EL (cell line): ENCODE measurements at places on chromosomes 1 and 21.

DNA sequence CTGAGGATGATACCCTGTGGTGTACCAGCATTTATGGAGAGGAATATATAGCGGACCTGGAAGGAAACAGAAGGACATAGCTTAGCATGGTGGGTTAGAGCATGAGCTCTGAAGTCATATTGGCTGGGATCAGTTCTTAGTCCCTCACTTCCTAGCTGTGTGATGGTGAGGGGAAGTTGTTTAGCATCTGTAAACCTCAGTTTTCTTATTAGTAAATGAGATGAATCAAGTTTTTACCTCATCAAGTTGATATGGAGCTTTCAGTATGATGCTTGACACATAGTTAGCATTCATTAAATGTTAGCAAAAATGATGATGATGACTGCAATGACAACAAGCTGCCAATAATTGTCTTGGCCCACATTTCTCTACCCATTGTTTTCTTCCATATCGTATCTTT is 84.8 kb downstream of the NEK7 start:
- DNase-seq, result no peak

GRCh38 chr1:232271991-232272589 is 357.8 kb downstream of the SIPA1L2 start:
- peak; percentile 31 for DNase-seq

- no peak for DNase-seq
These were observed 87.0 kb downstream of the NRIP1 start for GRCh38 chr21:14977814-14978213.

DNA sequence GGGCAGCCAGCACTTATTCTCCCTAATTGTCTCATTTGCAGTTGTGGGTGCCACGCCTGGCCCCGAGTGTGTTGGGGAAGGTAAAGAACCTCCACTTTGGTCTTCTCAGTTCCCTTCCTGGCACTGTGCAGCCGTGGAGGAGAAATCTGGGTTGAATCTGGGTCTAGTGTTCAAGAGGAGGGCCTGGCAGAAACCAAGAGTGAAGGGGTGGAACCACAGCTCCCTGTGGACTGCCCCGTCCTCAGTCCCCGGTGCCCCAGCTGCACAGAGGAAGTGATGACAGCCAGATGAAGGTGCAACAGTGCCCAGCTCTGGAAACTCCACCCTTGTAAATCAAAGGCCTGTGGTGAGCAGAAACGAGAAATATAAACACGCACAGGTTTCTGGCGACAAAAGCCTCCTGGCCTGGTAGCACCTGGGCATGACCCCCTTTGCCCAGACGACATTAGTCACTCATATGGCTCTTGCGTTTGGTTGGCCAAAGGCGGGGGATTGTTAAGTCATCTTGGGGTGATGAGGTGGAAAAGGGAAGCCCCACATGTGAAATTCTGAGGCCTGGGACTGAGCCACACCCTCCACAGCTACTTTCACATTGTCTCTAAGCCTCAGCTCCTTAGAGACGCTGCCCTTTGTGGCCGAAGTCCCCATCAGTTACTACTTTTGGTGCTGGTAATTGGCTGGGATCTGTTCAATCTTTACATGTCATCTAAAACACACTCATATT is 4.2 kb upstream of the ECE1 start:
- DNase-seq, result no peak

DNA sequence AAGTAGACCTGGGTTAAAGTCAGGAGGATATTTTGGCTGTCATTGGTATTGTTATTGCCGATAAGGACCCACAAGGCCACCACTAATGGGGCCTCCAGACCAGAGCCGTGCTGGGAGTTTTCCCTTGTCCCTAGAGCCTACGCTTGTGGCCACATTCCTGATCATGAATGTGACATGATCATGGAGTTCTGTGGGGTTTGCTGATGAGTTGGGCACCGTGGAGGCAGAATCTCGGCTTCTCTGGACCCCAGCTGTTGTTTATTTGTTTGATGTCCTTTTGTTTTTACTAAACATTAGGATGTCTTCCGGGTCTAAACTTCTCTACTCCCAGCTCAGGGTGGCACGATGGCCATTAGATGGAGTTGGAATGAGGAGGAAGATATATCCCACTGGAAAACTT is 74.9 kb upstream of the TMPRSS2 start:
- no peak for DNase-seq

GRCh38 chr1:198641501-198641900 is 2.7 kb downstream of the PTPRC start:
- DNase-seq, result peak; percentile 23

GRCh38 chr1:103546496-103546895 is 21.0 kb downstream of the RNPC3 start:
- no peak for DNase-seq

DNA sequence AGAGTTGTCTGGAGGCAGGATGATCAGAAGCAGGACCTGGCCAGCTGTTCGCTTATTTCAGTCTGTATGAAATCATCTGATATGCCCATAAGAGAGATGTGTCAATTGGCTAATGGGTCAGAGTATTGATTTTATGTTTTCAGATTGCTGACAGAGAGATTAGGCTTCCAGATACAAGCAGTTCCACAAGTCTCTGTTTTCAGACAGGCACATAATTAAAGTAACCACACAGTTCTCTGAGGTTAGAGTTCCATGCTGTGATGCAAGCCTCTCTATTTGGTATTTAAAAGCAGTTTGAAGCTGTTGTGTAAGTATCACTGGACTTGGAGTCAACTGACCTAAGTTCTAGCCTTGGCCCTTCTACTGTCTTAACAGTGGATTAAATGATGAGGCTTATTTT is 50.1 kb downstream of the ATF6 start:
- DNase-seq, result peak; percentile 2

DNA sequence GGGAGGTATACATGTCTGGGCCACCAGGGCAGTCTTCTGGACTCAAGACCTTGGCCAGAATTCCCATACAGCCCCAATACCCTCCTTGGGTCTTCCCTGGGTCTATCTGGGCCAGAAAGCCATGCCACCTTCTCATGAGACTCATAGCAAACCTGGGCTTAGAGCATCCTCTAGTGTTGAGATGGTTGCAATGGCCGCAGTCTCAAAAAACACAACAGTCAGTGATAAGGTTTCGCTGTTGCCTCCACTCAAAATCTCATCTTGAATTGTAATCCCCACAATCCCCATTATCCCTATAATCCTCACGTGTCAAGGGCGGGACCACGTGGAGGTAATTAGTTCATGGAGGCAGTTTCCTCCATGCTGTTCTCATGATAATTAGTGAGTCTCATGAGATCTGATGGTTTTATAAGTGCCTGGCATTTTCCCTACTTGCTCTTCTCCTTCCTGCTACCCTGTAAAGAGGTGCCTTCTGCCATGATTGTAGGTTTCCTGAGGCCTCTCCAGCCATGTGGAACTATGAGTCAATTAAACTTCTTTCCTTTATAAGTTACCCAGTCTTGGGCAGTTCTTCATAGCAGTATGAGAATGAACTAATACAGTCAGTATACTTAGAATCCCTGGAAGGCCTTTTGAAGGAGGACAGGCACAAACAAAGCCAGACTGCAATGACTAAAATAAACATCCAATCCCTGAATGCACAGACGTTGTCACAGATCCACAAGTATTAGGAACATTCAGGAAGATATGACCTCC is 77.0 kb downstream of the CTH start:
- peak; percentile 55 for DNase-seq

DNA sequence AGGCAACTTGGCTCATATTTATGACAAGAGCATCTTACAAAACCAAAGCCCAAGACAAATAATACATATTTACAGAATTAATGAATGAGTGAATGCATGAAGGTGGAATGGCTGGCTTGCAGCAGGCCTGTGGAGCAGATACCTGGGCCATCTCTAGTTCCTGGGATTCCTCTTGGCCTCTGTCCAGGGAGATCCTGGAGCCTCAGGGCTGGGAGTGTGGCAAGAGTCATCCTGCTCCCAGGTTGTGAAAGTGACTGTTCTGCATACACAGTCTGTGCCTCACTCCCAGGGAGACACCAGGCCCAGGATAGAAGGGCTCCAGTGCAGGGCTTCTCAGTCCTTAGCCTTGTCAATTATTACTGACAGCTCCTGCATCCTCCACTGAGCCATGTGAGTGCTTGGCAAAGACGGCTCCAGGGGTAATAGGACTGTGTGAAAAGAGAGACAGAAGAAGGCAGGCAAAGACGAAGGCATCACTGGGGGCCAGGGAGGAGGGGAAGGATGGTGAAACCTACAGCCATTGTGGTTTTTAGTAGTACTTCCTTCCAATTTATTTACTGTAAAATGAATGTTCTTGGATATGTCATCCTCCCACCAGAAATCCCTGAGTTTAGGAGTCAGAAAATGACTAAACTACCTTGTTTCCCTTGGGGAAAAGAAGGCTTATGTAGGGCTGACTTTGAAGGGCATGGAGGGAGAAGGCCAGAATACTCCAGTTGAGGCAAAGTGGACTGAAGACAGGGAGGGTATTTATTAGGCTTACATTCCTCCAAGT is 14.3 kb upstream of the KPRP start:
- DNase-seq, result no peak

- DNase-seq, result no peak
These were observed 1440.3 kb downstream of the NCAM2 start for GRCh38 chr21:22438428-22439086.

DNA sequence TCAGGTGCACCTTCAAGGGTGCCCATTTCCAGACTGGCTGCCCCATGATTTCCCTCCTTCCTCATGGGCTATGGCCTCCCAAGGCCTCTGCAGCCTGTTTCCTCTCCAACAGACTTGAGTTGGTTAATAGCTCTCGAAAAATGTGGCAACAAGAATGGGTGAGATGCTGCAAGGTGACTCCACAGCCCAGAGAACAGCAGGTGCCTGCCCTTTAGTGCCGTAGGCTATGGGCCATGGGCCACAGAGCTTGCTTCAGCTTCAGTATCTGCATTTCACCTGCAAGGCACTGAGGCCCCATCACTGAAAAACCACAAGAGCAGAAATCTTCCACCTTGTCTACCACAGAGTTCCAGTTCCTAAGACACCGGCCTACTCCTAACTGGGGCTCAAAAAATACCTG is 122.0 kb downstream of the ETS2 start:
- no peak for DNase-seq

DNA sequence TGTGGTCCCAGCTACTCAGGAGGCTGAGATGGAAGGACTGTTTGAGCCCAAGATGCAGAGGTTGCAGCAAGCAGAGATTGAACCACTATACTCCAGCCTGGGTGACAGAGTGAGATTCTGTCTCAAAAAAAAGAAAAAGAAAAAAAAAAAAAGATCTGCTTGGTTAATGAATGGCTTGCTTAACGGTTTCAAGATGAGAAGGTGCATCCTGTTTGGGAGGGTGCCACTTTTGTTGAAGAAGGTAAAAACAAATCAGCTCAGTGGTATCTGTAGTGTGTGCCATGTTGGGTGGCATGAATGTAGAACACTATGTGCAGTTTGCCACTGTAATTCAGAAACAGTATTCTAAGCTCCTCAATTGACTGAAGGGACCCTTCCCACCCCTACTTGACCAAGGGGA is 94.9 kb upstream of the ETV3 start:
- DNase-seq, result no peak

DNA sequence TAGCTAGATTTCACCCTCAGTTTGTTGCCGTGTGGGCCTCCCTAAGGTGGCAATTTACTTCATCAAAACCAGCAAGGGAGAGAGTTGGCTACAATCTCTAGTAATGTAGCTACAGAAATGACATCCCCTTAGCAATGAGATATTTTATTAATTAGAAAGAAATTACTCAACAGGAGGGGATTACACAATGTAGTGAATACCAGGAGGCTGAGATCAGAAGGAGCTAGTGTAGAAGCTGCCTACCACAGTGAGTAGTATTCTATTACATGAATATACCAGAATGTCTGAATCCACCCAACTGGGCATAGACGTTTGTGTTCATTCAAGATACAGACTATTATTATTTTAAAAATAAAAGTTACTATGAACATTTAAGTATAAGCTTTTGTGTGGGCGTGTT is 868.2 kb upstream of the CXADR start:
- peak; percentile 33 for DNase-seq

- no peak for DNase-seq
These were observed 9.7 kb downstream of the PTGS2 start for GRCh38 chr1:186670297-186671135.

DNA sequence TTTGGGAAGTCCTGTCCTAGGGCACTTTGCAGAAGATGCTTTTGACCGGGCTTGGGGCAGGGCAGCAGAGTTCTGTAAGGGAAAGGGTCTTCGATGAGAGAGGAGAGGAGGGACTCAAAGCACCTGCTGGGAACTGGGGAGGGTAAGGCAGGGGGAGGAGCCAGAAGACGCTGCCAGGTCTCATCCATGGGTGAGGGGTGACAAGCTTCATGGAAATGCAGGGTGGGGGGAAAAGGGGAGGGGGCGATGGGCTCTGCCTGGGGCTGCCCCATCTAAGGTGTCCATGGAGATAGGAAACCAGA is 20.9 kb upstream of the C2CD2 start:
- no peak for DNase-seq

- DNase-seq, result peak; percentile 92
These were observed 183.0 kb downstream of the CYYR1 start for GRCh38 chr21:26389971-26390641.

GRCh38 chr1:36729716-36730510 is 247.2 kb upstream of the CSF3R start:
- DNase-seq, result no peak

- no peak for DNase-seq
These were observed 43.6 kb upstream of the ACTL8 start for GRCh38 chr1:17711577-17711910.

DNA sequence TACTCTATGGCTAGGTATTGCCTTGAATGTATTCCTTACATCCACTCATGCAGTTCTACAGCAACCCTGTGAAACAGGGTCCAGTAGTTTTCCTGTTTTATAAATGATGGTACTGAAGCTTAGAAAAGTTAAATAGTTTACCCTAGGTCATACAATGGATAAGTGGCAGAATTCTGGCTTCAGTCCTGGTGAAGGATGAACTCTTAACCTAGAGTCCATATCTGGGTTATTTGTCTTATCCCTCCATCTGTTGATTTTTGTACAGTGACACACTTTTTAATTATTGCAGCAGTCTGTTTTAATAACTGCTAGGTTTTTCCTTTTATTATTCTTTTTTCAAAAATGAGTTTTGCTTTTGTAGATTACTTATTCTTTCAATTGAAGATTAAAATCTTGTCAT is 263.9 kb downstream of the DNM3 start:
- DNase-seq, result no peak
